Temporal lobe (tissue), 4 donors: ENCODE measurements at places on chromosomes 2 and 18. TPM values are rescaled to one million over a fixed set of nuclear protein-coding genes. Genes with fewer than 3 reads are reported as not detected.

RUFY4 gene
- total RNA-seq: not detected

KLHL41 gene
- total RNA-seq: 1.7 TPM

SERPINB10 gene
- total RNA-seq: not detected

TPRKB gene
- total RNA-seq: 26.8 TPM

HAAO gene
- total RNA-seq: 1.5 TPM

PXDN gene
- total RNA-seq: 22.1 TPM

CCDC74A gene
- total RNA-seq: 3.7 TPM

CCDC102B gene
- total RNA-seq: 12.5 TPM

HRH4 gene
- total RNA-seq: not detected

STAT4 gene
- total RNA-seq: 3.0 TPM

ABCB11 gene
- 0.25 TPM for total RNA-seq

GALNT3 gene
- total RNA-seq: 3.0 TPM

CNDP2 gene
- 35.7 TPM for total RNA-seq

CFAP53 gene
- total RNA-seq: 0.74 TPM

LBH gene
- 37.4 TPM for total RNA-seq

SLC39A10 gene
- total RNA-seq: 95.1 TPM

OTOF gene
- 0.25 TPM for total RNA-seq

SKA1 gene
- total RNA-seq: 2.0 TPM

KYNU gene
- under 0.01 TPM for total RNA-seq

EVX2 gene
- total RNA-seq: not detected

COLEC11 gene
- total RNA-seq: 0.25 TPM

HK2 gene
- total RNA-seq: 3.0 TPM

G6PC2 gene
- total RNA-seq: not detected

ACADL gene
- total RNA-seq: 4.7 TPM

CACNB4 gene
- 39.1 TPM for total RNA-seq

DNAJC10 gene
- total RNA-seq: 46.0 TPM
